ENCODE measurements at places on chromosomes 4 and X.

DNA sequence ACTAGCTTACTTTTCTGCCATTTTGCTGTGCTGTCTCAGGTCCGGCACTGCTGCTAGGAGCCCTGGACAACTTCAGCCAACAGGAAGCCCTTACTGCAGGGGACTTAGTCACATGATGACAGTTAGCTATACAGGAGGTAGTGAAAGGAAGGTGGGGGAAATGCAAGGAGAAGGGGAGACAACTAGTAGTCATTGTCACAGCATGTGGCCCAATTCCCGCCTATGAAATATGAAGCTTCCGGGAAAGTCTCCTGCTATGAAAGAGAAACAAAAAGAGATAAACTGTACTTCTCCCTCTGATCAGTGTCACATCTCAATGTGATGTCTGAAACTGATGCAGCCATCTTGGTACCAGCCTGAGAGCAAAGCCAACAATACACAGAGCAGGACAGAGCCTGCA is 71.6 kb downstream of the AMELX start:
- no peak for DNase-seq

GRCh38 chrX:12770440-12770839 is 20.8 kb upstream of the PRPS2 start:
- DNase-seq, result peak; percentile 32

DNA sequence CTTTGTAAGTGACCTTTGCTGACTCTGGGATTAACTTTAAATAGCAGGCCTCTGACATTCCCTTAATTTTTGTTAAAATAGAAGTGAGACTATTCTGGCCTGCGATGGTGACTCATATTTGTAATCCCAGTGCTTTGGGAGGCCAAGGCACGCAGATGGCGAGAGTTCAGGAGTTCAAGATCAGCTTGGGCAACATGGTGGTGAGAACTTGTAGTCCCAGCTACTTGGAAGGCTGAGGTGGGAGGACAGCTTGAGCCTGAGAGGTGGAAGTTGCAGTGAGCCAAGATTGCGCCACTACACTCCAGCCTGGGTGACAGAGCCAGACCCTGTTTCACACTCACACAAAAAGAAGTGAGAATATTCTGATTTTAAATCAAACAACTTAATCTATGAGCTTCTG is 27.3 kb downstream of the ZNF330 start:
- no peak for DNase-seq

- no peak for DNase-seq
These were observed 8.5 kb downstream of the RBM47 start for GRCh38 chr4:40621229-40621591.

DNA sequence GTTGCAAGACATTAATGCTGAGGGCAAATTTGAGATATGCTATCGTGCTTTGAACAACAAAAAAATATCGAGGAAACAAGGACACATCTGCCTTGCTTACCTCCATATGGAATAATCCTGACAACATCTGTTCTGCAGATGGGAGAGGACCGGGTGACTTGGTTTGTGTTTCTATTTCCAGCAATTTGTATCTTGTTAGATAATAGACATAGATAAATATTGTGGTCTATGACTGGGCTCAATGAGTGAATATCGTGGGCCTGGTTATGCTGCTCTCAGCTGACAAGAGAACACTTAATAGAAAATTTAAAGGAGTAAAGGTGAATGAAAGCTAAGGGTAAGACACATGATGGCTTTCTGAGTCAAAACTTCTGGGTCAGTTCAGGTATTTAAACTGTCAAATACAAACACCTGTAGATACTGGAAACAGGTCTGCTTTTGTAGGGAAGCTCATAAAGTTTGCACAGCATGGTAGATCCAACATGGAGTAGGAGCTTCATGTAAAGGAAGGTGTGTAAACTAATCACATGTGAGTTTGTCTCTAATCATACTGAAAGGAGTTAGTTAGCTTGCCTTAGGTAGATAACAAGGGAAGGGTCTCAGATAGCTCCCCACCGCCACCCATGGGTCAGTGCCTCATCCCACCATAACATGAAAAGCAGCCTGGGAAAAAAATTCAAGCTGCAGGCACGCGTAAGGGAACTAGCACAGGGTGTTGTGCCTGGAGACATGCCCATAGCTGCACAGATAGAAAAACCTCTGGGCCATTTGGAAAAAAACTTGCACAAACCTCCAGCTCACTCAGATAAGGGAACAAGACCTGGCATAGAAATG is 904.1 kb upstream of the EPHA5 start:
- DNase-seq, result no peak

- no peak for DNase-seq
These were observed 91.5 kb upstream of the DHRSX start for GRCh38 chrX:2592279-2592678.

GRCh38 chrX:1476682-1477081 is 24.0 kb upstream of the ASMTL start:
- no peak for DNase-seq

GRCh38 chr4:76705472-76705871 is 192.5 kb downstream of the SOWAHB start:
- DNase-seq, result no peak

DNA sequence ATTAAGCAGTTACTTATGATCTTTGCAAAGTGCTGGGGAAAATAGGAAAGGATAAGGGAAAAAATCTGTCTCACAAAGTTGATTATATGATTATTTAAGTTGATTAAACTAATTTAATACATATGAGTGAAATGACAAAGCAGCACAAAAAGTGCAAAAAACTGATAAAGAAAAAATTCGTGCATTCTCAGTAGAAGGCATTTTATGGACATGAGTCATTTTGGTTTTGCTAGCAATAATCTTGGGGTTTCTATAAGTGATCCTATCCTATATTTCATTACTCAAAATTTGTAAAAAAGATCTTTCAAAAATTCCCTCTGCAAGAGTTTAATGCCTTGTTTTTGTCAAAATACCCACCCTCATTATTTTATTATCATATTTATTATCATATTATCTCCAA is 224.2 kb upstream of the ANXA10 start:
- no peak for DNase-seq

- DNase-seq, result no peak
These were observed 104.7 kb upstream of the EGFL6 start for GRCh38 chrX:13464599-13465275.

- no peak for DNase-seq
These were observed 181.8 kb downstream of the PTTG2 start for GRCh38 chr4:38141808-38142500.

GRCh38 chrX:30821116-30821515 is 67.9 kb downstream of the TAB3 start:
- DNase-seq, result no peak

DNA sequence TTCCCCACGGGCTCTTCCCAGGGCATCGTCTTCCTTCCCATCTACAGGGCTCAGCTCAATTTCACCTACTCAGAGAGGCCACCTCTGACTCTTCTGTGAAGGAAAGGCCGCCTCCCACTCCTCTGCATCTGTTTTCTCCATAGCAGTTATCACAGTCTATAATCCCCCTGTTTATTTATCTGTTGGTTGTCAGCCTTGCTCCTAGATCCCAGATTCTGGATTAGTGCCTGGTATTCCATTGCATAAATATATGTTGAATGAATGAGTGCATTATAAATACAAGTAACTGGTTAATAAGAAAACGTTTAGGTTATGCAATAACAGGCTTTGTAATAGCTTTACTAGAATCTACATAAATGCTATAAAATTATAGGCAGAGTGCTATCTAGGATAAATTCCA is 52.9 kb downstream of the NSG1 start:
- DNase-seq, result no peak

DNA sequence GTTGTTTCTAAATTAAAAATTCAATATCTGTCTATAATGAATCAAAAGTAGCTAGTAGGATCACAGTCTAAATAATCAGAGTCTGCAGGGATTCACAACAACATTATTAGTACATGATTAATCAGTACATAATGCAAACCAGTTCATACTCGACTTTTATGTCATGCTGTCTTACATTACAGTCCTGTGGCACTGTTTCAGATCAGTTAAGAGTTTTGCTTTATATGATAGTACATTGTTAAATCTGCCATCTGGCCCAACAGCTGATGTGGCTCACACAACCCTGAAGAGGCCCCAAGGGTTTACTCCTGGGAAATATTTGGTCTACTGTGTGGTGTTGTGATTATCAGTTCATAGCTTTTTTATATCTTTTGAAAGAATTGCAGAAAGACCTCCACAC is 247.1 kb upstream of the ETNPPL start:
- DNase-seq, result no peak

DNA sequence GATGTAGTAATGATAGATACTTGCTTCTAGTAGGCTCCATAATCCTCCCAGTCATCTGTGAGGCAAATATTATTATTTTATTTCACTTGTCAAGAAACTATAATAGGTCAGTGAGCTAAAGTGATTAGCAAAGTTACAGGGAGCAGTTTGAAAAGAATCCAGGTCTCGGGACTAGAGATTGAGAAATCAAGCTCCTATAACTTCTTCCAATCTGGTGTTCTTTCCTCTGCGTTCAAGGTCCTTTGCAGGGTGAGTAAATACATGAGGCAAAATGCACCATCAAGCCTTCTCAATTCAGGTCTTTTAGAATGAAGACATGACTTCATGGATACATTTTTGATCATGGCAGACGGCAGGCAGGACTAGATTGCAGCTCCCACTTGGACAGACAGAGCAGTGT is 150.4 kb downstream of the FRAS1 start:
- DNase-seq, result no peak

DNA sequence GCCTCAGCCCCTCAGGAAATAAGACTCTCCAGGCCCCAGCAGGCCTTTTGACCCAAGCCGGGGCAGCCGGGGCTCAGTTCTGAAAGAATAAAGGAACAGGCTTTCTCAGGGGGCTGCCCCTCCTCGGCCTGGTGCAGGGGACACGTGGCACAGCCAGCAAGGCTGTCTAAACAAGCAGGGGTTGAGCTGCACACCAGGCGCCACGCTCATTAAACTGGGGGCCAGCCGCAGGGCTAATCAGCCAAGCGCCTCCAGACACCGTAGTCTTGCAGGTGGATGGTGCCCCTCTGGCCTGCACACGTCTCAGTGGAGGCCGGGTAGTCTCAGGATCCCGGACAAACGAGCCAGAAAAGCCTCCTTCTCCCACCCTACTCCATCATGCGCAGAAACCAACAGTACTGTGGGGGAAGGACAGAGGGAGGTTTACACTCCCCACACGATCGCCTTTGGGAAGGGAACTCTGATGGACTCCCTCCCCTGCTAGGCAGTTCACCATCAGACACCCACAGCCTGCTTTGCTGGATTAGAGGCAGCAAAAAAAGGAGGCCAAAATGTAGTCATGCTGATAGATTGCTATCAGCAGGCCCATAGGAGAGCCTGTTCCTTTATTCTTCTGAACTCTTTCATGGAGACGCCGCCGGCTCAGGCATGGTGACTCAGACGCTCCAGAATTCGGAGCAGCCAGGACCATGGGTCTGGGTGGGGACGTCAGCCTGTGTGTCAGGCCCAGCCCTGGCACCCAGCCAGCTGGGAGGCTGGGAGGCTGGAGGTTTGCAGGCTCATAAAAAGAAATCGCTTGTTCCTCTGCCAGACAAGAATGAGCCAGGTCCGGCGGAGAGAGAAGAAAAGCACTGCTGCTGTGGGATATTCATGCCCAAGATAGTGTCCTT is 342.4 kb downstream of the BCOR start:
- no peak for DNase-seq

DNA sequence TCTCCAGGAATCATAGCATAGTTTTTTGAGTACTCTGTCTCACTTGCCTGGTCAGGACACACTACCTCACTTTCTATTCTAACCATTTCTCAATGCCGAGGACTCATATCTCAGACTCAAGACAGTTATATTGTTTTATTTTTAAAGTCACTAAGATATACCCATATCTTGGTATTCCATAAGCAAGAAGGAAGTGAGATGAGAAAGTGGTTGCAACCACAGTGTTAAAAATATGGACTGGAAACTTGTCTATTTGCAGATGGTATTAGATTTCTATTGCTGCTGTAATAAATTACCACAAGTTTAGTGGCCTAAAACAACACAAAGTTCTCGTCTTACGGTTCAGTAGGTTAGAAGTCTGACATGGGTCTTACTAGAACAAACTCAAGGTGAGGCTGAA is 344.8 kb upstream of the MAGEB2 start:
- no peak for DNase-seq

GRCh38 chrX:1466232-1466661 is 13.5 kb upstream of the ASMTL start:
- no peak for DNase-seq

DNA sequence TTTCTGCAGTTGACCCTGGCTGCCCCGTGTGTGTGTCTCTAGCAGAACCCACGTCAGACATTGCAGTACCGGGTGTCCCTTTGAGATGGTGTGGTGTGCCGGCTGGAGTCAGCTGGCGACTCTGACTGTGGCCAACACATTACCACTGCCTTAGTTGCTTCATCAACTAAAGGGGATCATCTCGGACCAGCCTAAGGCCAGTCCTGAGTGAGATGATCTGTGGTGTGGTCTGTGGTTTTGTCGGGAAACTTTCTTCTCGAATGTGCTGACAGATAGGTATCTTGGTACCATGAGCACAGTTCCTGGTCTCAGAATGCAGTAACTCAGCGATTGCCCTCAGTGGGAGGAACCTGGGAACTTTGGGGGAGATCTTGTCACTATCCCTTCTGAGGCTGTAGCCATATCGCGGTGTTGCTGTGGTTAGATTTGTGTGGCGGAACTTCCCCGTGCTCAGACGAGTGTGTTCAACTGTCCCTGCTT is 15.8 kb downstream of the TBC1D14 start:
- peak; percentile 66 for DNase-seq

DNA sequence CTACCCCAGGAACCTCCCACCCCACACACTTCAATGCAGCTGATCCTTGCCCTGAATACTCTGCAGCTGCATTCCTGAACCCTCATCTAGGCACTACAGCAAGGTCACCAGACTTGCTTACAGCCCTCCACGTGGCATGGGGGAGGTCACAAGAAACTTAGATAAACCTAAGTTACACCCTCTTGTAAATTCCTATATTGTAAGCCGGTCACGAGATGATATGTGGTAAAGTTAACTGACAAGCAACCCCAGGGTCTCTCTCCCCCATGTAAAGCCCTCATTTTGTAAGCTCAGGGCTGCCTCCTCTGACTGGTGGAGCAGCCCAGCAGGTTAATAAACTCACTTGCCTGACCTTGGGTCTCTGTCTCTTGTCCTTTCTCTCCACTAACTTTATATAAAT is 570.7 kb downstream of the PCDH7 start:
- DNase-seq, result no peak

- no peak for DNase-seq
These were observed 59.1 kb downstream of the MID1IP1 start for GRCh38 chrX:38860106-38861013.
